ENCODE measurements at places on chromosomes 7 and 10.
A peak's percentile ranks its signal among the peaks of the same experiment; 100 is the strongest.

- DNase-seq: no peak
These were observed 603.4 kb upstream of the AUTS2 start for GRCh38 chr7:68994841-68995240.

DNA sequence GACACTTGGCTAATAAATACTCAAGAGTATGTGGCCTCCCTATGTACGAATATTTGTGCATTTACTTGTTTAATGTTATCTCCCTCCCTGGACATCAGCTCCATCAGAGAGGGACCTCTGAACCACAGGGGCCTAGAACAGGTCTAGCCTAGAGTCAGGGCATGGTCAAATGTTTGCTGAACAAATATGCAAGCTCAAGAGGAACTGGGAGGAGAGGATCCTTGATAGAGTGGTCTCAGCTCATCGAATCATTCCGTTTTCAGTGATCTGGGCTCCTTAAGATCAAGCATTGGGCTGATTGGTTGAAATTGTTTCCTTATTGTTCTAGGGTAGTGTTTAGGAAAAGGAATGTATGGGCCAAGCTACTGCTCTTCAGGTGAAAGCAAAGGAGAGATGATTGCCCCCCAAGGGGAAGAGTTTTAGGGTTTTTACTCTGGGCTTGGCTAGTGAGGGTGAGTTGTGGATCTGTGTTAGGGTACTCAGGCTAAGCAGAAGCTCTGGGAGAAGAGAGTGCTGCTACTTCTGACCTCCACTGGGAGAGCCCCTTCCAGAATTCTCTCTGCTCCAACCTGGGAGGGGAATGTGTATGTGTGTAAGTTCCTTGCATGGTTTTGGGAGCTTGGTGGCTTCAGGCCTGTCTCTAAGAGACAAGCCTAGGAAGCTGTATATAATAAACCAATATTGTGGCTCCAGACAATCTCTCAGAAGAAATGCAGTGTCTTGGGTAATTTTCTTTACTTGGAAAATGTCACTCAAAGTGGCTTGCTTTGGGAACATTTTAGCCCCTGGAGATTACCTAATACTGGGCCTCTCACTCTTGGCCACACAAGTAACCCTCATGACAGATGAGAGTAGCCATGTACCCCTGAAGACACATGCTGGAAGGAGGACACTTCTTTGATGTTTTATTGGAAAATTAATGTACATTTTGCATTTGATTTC is 110.0 kb downstream of the EMX2 start:
- no peak for DNase-seq

DNA sequence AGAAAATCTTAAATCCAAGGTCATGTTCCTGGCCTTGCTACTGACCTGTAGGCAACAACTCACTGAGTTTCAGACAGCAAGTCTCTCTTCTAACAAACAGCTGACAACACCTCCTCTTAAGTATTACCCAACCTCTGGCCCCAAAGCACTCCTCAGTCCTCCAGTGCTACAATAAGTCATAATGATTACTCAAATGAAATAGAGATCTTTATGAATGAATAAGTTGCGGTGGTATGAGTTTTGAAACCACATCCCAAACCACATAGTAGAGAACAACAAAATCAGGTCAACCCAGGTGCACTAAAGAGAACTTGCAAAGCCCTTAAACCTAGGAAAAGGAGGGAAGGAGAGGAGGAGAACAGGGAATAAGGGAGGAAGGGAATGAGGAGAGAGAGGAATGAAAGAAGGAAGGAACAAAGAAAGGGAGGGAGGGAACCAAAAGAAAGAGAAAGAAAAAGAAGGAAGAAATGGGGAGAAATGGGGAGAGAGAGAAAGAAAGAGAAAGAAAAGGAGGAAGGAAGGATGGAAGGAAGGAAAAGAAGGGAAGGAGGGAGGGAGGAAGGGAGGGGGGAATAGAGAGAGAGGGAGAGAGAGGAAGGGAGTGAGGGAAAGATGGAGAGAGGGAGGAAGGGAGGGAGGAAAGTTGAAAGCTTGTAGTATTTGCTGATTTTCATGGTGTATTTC is 142.8 kb upstream of the CALCR start:
- DNase-seq: no peak

DNA sequence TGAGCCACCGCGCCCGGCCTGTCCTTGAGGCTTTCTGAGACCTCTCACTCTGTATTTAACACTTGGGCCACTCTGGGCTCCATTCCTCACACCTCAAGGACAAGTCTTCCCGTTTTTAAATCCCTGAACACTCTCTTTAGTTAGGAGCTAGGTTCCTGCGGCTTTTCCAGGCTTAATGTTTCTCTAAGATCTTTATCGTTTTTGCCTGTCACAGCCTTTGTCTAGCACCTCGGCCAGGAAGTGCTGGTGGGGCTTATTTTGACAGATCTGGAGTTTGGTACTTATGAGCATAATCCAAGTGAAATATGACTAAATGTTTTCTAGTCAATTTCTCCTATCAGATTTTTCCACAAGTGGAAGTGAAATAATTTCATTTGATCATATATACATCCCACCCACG is 186.6 kb downstream of the DPY19L1 start:
- no peak for DNase-seq

GRCh38 chr7:30176463-30177109 is 41.8 kb downstream of the MTURN start:
- peak; percentile 84 for DNase-seq

GRCh38 chr7:155739538-155740143 is 72.6 kb downstream of the SHH start:
- DNase-seq: no peak

GRCh38 chr7:47326808-47327207 is 255.1 kb downstream of the TNS3 start:
- no peak for DNase-seq

GRCh38 chr7:151138153-151138851 is 29.2 kb downstream of the GBX1 start:
- DNase-seq: no peak

DNA sequence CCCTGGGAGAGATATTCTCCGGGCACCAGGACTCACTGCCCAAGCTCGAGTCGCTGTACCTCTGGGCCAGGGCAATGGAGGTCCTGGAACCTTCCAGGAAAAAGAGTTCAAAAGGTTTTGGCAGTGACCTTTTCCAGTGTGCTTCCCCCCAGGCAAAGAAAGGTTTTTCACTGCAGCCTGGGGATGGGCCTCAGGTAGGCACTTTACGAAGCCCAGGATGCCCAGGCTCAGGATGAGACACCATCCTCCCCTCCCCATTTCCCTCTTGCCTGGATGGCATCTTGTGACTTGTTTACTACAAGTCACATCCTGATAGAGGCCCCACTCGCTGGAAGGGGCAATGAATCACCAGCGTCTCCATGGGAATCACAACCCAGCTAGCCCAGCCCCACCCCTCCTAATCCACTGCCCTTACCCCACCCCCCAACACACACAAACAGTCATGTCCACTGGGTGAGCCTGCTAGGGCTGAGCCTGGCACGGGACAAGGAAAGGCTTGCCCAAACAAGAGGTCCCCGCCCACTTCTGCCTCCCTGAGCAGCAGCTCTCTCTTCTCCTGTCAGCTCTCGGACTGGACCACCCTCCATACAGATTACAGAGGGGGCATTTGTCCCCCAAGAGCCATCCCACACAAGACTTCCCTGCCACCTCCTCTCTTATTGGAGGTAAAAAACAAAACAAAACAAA is 93.8 kb upstream of the SMNDC1 start:
- peak; percentile 92 for DNase-seq

GRCh38 chr7:52876402-52876801 is 159.0 kb upstream of the POM121L12 start:
- no peak for DNase-seq

DNA sequence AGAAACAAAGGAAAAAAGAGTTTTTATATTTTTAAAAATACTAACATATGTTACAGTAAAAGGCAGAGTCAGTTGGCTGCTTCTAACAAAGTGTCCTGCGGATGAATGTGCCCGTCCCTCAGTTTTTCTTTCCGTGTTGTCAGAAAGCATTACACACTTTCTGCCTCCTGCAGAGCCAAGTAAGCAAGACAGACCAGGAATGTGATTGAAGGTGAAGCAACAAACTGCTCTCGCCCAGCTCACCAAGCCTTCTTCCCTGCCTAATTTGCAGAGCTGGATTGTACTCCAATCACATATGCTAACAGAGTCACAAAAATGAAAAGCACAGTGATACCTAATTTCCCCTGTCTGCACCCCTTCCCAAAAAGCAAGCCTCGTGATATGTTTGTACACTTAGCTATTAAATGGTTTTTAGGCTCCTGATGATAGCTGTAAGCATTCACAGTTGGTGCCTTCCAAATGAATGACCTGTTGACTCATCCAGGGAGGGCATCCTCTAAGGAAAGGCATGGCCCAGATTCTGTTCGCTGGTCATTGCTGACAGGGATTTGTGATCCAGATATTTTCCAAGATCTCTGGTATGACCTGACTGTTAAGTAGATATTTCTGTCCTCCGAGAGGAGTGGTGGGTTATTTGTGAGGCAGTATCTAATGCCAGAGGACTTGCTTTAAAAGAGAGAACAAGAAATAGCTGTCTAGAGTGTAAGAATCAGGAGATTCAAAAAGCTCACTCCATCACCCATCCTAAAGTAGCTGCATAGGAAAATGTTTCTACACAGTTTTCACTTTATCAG is 187.3 kb upstream of the PLXDC2 start:
- no peak for DNase-seq

GRCh38 chr10:85916286-85916685 is 450.3 kb downstream of the GRID1 start:
- no peak for DNase-seq

DNA sequence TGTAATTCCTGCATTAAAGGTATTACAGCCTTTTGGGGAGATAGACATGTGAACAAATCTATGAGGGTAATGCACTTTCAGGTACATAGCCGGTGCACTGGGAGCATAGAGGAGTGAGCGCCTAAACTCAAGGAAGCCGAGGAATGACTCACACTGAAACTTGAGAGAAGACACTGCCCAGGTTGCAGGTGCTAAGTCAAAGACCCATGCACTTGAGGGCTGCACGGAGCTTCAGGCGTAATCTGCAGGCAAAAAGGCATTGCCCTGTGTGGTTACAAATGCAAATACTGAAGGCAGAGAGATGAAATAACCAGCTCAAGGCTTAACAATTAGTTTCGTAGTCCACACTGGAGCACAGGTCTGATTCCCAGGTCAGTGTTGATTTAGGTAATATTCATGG is 51.0 kb upstream of the OSBPL3 start:
- no peak for DNase-seq

DNA sequence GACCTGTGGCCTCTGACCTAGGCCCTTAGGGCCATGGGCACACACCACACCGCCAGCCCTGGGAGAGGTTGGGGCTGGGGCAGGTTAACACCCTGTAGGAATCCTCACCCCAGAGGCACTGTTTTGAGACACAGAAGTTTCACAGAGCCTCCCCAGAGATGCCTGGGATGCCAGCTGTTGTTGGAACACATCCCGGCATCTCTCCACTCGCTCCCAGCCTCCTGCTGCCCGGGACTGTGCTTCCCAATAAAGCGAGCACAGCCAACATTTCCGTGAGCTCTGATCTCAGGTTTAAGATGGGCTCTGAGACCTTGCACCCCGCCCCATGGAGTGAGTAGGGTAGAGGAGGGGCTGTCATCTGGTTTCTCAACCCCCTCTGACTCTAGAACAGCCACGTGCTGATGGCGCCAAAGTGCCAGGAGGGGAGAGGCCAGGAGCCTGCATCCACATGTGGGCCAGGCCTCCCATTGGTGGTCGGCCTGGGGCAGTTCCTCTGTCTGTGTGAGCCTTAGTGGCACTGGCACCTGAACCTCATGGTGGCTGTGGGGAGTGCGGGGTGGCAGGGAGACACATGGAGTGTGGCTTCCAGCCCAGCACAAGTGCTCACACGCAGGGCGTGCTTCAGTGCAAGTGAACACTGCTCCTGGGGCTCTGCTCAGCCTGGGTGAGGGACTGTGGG is 54.7 kb downstream of the RASGEF1A start:
- DNase-seq: no peak

DNA sequence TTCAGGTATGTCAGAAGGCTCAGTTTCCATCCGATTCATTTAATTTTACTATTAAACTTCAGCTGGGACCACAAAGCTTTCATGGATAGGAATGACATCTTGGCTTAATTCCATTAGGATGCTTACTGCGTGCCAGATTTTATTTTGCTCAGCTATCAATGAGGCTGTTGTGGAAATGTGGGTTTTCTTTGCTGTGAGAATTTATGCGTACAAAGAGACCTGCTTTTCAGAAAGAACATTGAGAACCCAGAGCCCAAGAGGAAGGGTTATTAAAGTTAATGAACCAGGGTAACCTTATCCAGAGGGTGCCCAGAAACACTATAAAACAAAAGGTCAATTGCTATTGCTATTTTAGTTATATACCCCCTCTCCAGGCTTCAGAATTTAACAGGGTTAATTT is 98.3 kb downstream of the MKLN1 start:
- no peak for DNase-seq

- DNase-seq: no peak
These were observed 19.4 kb upstream of the KNDC1 start for GRCh38 chr10:133140417-133141143.

DNA sequence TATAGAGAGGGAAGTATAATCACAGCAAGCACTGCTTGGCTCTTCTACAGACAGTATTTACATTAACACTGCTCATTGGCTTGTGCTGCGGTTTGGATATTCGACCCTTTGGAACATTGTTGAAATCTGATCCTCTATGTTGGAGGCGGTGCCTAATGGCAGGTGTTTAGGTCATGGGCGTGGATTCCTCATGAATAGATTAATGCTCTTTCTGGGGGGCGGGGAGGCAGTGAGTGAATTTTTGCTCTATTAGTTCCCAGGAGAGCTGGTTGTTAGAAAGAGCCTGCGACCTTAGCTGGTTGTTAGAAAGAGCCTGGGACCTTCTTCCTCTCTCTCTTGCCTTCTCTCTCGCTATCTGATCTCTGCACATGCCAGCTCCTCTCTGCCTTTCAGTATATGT is 77.3 kb upstream of the SVIL start:
- no peak for DNase-seq

DNA sequence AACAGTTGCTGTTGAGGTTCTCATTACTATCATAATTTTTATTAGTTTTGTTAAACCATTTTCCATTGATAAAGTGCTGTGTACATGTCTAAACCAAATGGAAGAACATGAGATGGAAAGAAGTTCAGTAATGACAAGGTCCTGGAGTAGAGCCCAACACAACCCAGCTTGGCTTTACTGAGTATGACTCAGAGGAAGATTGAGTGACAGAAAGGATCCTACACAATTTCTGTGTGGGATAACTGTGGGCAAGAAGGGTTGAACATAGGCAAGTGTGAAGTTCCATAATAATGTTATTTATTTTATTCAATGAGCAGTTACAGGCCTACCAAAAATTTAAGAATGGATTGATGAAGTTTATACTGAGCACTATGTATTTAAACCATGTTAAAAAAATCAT is 15.9 kb downstream of the PRKG1 start:
- DNase-seq: no peak

Measured in suppressor macrophage treated with lipopolysaccharide for 4 hours (primary cell).